Motor neuron (in vitro differentiated cells): ENCODE measurements at places on chromosomes 2 and 18.

DNA sequence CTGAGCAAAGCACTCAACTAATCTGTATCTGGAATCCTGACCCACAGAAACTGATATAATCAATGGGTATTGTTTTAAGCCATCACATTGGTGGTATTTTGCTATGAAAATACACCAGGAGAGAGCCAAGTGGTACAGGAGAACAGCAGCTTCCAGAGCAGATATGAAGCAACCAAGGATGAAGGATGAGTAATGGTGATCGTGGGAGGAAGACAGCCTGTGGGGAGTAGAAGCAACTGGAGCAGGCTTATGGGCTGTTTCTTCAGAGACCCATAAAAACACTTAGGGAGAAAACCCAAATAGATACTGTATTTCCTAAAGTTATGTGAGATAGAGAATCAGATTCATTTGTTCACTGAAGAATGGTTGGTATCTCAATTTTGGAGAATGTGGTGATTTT lies 330.8 kb downstream of the NUP35 start:
- ATAC-seq: no peak

DNA sequence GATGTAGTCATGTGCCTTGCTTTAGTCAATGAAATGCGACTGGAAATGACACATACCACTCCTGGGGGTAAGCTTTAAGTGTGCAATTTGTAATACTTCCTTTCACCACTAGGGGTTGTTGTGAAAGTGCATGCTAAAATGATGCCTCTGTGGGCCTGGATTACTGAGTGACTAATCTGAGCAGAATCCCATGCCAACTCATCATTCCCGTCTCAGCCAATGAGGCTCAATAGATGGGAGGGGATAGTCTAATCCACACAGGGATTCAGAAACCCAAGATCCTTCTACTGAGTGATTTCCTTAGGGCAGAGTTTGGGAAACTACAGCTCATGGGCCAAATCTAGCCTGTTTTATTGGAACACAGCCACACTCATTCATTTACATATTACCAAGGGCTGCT lies 54.0 kb downstream of the HRH4 start:
- ATAC-seq: no peak

DNA sequence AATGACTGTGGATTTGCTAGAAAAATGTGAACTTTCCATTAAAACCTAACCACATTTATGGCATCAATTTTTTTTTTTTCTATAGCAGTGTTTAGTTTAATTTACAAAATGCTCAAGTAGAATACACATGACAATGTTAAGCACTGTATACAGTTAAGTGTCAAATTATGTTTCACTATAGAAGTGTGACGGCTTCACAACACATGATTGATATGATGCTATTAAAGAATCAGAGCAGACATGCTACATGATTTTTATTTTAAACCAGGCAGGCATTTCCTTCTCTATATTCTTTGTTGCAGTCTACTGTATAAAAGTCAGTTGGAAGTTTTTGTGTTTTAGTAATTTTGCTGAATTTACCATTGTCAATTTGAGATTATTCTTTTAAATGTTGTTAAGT lies 43.6 kb downstream of the PROKR1 start:
- no peak for ATAC-seq

- no peak for ATAC-seq
Measured at GRCh38 chr18:36328916-36329315, 31.4 kb downstream of the FHOD3 start.

DNA sequence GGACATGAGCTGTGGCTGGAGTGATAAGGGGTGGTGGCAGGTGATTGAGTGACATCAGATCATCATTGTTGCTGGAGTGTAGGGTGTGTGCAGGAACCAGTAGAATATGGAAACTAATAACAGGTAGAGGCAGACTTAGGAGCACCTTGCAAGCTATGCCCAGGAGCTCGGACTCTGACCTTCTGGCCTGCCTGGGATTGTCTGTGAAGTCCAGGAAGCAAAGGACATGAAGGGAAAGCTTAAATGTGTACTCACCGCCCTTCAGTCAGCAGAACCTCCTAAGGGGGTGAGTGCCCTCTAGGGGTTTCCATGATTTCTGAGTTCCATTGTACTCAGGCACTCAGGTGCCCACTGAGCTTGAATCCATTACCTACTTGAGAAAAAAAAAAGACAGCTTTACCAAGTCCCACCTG lies 104.2 kb downstream of the CRIM1 start:
- ATAC-seq: peak; percentile 73

DNA sequence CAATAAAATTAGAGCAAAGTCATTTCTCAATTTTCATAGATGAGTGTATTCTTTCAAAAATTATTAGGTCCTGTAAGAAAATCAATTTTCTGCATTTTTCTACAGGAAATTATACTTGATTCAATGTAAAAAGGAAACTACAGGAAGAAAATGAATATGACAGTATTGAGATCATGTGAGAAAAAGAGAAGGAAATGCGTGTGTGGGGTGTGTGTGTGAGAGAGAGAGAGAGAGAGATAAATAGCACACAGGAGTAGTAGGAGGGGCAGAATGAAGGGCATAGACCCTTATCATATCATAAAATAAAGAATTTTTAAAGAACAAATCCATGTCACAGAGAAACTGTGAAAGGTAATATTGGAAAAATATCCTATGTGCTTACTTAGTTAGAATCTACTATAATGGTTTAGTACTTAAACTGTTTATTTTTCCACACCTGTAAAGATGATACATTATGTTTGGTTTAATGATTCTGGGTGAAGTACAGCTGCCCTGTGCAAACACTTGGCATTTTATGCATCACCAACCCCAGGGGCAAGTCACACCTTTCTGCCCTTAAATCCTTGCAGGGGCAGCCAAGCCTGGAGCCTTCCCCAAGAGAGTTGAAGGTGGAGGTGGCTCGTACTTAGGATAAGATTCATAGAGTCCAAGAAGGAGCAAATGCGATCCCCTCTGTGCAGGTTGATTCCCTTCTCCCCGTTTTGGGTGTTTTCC lies 276.4 kb downstream of the TGIF1 start:
- no peak for ATAC-seq

- ATAC-seq: no peak
Measured at GRCh38 chr18:44898498-44898897, 217.8 kb downstream of the SETBP1 start.

DNA sequence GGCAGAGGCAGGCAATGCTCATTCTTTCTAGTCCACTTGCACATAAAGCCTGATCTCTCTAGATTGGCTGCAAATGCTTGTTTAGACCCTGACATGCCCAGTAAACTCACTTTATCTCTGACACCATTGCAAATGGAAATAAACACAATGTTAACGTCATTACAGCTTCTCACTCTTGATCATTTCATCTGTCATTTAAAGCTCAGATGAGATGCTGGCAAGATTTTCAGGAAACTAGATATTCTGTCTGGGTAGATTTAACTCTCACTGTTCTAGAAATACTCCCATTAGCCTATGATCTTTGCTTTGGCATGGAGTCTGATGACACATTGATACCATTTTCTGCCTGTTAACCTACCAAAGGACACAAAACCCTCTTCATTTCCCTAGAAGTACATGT lies 320.7 kb upstream of the HNRNPA3 start:
- ATAC-seq: no peak

DNA sequence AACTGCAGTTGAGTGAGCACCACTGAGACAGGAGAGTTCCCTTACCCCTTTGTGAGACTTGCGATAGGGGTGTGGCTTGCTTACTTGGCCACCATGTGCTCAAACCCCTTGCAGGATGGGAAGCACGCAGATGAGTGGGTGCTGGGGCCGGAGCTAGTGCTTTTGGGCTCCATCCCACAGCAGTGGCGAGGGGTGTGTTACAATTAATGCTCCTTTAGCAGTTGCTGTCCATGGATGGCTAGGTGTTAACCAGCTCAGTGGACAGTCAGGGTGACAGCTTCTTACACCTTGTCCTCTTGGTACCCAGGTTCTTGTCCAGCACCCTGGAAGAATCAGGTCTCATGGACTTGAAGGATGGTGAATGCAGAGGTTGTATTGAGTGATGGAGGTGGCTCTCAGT lies 103.9 kb downstream of the SH3RF3 start:
- ATAC-seq: no peak

DNA sequence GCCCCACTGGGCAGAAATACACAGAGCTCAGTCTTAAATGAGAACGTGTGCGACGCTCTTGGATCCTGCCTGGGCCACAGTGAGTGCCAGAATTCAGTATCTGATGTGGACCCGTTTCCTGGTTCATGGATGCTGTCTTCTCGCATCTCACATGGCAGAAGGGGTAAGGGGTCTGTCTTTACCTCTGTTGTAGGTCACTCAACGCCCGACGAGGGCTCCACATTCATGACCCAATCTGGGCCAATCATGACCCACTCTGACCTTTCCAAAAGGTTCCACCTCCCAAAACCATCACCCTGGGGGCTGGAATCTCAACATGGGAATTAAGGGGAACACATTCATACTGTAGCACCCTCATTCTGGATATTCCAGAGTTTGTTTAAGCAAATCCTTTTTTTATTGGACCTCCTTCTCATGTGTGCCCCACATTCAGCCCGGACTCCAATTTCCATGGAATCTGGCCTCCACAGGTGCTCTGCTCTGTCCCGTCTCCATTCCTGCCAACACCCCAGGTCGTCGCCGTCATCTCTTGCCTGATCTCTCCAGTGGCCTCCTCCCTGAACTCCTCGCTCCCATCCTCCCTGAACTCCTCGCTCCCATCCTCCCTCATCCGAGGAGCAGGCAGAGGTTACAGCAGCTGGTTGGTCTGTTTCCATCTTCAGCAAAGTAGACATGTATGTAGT lies 78.9 kb upstream of the OTOS start:
- no peak for ATAC-seq

- ATAC-seq: no peak
Measured at GRCh38 chr2:101655702-101656422, 41.6 kb upstream of the MAP4K4 start.

DNA sequence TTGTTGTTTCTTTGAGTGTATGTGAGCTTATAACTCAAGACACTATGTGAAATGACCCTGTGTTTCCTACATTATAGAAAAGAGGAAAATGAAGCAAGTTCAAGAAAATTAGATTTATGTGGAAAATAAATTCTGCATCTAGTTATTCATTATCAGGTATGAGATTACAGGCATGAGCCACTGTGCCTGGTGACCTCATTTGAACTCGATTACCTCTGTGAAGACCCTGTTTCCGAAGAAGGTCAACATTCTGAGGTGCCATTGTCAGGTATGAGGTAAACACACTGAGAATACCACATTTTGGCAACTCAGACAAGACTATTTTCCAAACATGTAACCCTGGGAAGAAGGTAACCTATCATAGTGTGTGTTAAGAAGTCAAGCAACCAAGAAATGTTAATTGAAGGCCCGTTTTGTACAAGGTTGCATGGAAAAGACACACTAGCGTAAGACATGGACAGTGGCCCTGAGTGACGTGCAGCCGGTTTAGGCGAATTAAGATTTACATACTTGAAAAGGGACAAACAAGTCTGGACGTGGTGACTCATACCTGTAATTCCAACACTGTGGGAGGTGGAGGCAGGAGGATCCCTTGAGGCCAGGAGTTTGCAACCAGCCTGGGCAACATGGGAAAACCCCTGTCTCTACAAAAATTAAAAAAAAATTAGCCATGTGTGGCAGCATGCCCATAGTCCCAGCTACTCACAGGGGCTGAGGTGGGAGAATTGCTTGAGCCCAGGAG lies 186.6 kb downstream of the NEDD4L start:
- ATAC-seq: no peak

DNA sequence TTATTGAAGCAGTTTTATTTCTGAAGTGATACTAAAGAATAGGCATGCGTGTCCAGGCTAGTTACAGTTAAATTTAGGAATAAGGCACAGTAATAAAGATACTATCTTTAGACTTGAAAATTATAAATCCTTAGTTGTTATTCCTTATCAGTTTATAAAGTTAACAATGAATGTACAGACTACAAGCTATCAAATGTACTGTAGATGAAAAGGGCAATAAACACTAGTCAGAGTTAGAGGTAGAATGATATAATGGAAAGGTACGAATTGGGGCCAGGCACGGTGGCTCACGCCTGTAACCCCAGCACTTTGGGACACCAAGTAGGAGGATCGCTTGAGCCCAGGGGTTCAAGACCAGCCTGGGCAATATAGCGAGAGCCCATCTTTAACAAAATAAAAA lies 3.9 kb downstream of the RBKS start:
- no peak for ATAC-seq

- no peak for ATAC-seq
Measured at GRCh38 chr2:132255714-132256113, 94.0 kb upstream of the ANKRD30BL start.

DNA sequence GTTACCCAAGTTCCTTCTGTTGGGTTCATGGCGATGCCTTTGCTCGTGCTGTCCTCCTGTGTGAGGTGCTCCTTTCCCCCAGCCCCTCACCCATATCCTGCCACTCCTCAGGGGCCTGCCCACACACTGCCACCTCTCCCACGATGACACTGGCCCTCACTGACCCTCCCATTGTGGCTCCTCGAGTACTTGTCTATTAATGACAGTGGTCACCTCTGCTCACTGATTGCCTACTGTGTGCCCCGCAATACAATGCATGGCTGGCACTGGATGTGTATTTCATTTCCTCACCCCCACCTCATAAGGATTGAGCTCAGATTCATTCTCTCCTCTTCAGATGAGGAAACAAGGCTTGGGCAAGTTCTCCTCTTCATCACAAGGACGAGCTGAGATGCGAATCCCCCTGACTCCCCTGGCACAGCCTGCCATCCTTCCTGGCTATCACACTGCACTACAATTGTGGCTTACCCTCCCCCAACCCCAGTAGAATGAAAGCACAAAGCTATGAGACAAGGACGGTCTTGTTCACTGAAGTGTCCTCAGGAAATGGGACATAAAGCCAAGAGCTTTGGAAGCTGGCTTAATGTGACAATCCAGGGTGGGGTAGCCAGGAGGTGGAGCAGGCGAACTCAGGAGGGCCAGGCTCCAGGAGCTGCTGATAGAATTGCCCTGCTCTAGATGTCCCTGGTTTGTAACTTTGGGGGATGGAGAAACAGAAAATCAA lies 93.9 kb upstream of the RAB12 start:
- ATAC-seq: no peak

DNA sequence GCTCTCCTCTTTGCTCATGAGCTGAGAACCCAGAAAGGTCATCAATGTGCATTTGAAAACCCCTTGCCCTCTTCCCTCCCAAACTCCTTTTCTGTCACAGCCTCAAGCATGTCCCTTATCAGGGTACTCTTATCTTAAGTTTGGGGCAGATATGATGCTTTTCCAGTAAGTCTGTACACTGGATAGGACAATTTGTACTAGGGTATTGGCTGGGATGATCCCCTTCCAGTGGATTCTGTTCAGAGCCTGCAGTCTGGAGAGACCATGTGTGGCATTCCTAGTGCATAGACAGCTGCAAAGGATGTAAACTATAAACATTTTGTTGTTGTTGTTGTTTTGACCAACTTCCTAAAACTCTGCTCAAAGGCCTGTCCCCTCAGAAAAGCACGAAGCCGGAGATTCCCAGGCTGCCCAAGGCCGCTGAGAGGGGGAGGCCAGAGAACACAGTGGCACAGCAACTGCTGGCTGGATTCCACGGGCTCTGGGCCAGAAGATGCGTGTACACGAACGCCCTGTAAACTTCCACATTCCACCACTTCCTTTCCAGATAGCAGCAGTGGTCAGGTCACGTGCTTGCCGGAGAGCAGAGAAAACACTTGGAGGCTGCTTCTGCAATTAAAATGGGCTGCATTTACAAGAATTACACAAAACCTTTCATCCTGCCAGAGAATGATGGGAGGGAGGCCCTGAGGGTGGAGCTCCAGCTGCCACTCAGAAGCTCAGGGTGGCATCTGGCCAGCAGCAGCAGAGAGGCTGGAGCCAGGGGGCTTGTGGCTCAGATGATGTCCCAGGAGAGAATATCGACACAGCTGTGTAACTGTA lies 42.1 kb downstream of the BMP10 start:
- ATAC-seq: peak; percentile 97

- no peak for ATAC-seq
Measured at GRCh38 chr18:22900558-22901238, 32.4 kb upstream of the RBBP8 start.

- ATAC-seq: no peak
Measured at GRCh38 chr2:49801898-49802450, 647.7 kb upstream of the FSHR start.
